ENCODE measurements at places on chromosomes 5 and 9.
A peak's percentile ranks its signal among the peaks of the same experiment; 100 is the strongest.

GRCh38 chr5:172606156-172606785, 34.8 kb upstream of the NEURL1B start:
- DNase-seq: no peak

GRCh38 chr9:106697750-106698502, 165.0 kb upstream of the ZNF462 start:
- DNase-seq: peak; percentile 39

DNA sequence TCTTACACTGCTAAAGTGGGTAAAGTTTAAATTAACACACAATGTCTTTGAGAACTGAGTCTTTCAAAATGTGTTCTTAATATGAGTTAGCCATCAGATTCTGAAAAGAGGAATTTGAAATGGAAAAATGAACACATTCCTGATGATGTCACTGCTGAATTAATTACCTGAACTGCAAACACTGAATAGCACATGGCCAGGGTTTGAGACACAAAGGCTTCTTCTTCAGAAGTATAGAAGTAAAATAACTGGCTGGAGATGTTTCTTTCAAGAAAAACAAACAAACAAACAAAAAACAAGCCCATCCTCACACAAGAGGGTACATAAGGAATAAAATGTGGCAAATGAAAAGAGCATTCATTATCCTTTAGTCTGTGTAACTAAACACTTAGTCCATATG, 7.1 kb downstream of the GLIS3 start:
- DNase-seq: no peak

DNA sequence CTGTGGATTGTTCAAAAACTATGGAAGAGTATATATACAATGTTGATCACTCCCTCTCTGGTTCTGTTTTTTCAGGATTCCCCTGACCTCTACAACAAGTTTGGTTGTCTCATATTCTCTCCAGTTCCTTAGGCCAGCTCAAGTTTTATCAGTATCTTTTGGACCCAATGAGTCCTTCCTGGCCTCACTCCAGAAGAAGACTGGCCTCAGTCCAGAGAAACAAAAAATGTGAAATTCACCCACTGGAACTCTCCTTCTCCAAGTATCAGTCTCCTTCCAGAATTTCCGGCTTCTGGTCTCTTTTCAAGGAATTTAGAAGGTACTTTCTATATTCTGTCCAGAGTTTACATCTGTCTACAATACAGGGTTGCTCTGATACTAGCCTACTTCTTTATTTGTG, 537.8 kb upstream of the FTMT start:
- no peak for DNase-seq

DNA sequence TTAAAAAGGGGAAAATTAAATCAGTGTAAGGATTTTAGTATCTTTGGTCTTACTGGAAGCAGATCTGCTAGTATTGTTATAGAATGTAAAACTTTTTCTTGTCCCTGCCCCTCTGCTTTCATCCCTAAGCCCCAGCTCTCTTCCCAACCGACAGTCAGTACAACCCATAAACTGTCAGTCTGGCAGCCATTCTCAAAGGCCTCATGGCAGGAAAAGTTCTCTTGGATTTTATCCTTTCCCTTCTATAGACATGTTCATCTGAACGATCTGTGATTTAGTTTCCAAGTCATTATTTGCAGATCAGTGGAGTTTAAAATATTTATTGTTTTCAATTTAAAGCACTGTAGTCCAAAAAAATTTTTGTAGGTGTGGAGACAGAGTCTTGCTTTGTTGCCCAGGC, 39.2 kb downstream of the ARRDC3 start:
- no peak for DNase-seq

DNA sequence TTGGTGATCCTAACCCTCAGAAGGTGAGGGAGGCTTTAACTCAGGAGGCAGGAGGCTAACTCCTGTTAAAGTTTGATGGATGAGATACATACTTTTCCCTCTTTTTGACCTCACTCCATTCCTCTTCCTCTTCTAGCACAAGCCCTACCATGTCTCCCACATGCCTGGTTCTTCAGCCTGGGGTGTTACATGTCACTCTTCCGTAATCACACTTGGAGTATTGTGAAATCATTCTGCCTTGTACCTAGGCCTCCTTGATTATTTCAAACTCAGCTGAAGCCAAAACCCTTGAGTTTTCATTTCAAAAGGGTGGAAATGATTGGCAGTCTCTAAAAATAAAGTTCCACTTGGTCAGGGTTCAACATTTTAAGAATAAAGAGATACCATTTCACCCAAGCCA, 1.8 kb downstream of the PLAC8L1 start:
- no peak for DNase-seq

- DNase-seq: no peak
Observed at GRCh38 chr5:60026161-60026560, 132.6 kb upstream of the PDE4D start.

DNA sequence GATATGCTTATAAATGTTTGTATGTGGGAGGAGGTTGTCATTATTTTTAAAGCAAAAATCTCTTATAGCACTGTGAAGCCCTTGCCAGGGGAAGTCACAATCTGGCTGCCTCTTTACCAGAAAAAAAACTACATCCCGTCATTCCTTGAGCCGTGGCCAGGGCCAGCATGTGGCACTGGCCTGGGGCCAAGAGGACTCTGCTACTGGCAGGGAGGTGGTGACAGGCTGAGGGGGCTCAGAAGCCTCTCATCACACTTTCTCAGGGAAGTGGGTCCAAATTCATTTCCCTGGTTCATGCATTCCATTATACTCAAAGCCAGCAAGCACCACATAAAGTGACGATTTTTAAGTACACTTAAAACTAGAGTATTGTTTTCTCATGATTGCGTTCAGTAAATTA, 457.3 kb downstream of the ZNF608 start:
- no peak for DNase-seq

GRCh38 chr5:31124026-31124425, 69.5 kb upstream of the CDH6 start:
- DNase-seq: no peak
